ENCODE measurements at places on chromosomes 13 and 19.
A peak's percentile ranks its signal among the peaks of the same experiment; 100 is the strongest.

- DNase-seq, result no peak
These were observed 1.2 kb upstream of the ZNF225 start for GRCh38 chr19:44111910-44112463.

- DNase-seq, result peak; percentile 52
These were observed 294.8 kb downstream of the TSHZ3 start for GRCh38 chr19:31054430-31054829.

- DNase-seq, result peak; percentile 10
These were observed 371.5 kb downstream of the ZNF536 start for GRCh38 chr19:30743702-30744101.

- DNase-seq, result no peak
These were observed 808.6 kb upstream of the ARGLU1 start for GRCh38 chr13:107376341-107377125.

DNA sequence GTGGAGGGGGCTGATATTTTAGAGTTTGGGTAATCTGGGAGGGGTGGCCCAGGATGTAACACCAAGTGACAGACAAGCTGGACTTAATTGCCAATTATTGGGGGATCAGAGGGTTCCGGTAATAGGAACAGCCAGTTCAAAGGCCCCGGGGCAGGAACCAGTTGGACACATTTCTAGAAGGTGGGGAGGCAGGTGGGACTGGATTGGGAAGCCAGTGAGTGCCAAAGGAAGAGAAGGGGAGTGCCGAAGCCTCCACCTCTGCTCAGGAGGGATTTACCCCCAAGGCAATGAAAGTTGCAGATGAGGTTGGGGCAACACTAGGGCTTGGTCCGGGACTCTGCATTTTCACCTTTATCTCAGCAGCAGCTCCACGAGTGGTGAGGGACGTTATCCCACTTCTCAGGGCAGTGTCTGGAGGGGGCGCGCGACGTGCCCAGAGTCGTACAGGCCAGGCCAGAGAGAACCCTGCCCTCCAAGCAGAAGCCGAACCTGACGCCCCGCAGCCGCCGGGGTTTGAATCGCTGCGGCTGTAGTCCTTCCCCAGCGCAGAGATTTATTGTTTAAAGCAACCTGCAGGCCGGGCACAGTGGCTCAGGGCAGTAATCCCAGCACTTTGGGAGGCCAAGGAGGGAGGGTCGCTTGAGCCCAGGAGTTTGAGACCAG is 5.7 kb upstream of the JUND start:
- DNase-seq, result no peak

DNA sequence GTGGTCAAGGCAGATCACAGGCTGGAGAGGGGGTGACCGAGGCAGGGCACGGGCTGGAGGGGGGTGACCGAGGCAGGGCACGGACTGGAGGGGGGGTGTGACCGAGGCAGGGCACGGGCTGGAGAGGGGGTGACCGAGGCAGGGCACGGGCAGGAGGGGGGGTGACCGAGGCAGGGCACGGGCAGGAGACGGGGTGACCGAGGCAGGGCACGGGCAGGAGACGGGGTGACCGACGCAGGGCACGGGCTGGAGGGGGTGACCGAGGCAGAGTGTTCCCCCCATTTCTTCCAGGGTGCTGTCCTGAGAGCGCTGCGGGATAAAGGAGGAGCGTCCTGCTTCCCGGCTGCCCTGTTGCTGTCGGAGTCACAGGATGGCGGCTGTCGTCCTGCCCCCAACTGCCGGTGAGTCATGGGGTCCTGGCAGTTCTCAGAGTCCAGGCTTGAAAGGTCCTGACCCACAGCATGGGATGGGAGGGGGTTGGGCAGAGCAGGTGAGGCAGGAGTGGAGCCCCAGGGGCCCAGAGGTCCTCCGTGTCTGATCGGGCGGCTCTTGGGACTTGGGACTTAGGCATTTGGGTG is 5.3 kb downstream of the ZNF557 start:
- no peak for DNase-seq

DNA sequence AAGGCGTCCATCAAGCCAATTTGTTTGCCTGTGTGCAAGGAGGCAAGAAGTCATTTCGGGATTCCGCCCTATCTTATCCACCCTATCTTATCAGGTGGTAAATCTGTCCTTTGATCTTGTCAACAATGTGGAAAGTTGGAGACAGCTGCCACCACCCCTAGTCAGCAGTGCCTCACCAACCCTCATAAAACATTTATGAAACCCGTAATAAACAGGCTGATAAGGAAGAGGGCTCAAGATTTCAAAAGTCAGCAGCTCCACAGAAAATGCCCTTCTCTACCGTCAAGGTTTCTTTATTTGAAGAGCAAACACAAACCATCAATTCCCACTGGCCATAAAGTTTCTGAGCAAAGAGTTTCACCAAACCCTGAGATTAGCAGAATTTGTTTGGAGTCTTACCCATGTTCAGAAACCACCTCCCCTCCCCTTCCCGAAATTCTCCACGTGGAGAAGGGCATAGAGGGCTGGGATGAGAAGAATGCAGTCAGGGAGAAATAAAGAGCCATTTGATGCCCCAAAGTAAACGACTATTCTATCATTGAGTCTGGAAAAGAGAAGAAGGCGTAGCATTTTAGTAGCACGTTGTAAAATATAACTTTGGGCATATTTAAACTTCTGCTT is 196.0 kb upstream of the GPR12 start:
- DNase-seq, result no peak

- no peak for DNase-seq
These were observed 73.0 kb downstream of the MAP4K1 start for GRCh38 chr19:38544569-38545315.

DNA sequence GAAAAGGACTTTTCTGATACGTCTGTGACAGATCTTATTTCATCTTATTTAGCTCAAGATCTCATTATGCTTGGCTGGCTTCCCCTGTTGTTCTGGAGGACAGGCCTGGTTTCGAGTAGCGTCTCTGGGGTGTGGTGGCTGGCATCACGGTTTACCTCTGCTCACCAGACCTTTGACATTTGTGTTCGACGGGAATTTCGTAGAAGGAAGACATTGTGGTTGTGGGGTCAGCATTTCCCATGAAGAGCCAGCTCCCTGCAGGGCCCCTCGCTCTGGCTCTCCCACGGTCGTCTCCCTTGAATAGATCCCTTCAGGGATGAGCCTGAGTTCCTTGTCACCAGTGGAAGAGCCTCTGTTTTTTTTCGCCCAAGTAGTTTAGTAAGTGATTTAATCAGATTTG is 78.6 kb upstream of the TEX29 start:
- DNase-seq, result no peak

DNA sequence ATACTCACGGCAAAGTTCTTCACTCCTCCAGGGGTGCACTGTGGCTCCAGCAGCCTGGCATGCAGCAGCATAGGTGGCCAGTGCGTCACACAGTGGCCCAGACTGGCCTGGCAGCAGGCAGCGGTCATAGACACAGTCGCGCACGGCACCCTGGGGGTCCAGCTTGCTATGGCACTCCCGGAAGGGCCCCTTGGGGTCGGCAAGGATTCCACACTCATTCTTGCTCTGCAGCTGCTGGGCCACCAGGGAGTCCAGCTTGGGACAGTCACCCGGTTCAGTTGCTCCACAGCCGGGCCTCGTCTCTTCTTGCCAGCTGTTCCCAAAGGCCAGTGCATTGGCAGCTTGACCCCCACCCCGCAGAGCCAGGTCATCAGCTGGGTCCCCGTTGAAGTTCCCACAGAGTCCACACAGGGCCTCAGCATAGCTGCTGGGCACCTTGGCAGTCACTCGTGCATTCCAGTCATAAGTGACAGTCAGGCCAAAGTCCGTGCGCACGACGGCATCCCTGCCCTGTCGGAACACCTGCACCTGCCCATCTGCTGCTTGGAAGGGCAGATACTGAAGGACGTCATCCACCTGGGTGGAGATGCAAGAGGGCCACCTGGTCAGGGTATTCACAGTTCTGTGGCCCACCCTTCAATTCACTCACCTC is 20.6 kb downstream of the FCGBP start:
- DNase-seq, result peak; percentile 38

- no peak for DNase-seq
These were observed 77.1 kb downstream of the CCNA1 start for GRCh38 chr13:36509369-36509768.

- no peak for DNase-seq
These were observed 132.1 kb upstream of the ARGLU1 start for GRCh38 chr13:106700007-106700406.

- DNase-seq, result no peak
These were observed 800.2 kb upstream of the MIR17HG start for GRCh38 chr13:90547272-90547790.

- no peak for DNase-seq
These were observed 37.5 kb upstream of the PNMA8B start for GRCh38 chr19:46533078-46533620.

- no peak for DNase-seq
These were observed 69.1 kb upstream of the SLC15A1 start for GRCh38 chr13:98821372-98822224.

DNA sequence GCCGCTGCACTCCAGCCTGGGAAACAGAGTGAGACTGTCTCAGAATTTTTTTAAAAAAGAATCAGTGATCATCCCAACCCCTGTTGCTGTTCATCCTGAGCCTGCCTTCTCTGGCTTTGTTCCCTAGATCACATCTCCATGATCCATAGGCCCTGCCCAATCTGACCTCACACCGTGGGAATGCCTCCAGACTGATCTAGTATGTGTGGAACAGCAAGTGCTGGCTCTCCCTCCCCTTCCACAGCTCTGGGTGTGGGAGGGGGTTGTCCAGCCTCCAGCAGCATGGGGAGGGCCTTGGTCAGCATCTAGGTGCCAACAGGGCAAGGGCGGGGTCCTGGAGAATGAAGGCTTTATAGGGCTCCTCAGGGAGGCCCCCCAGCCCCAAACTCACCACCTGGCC is at the start of gene KLK2:
Gene KLK2 (plus strand): TSS at position 384 of the 400 bp plus-strand sequence. CDS start 35 bp downstream, outside the sequence.
- no peak for DNase-seq

GRCh38 chr19:52992109-52993004 is 21.4 kb upstream of the ERVV-1 start:
- DNase-seq, result no peak

- DNase-seq, result no peak
These were observed 27.3 kb upstream of the ZNF681 start for GRCh38 chr19:23785982-23786381.

DNA sequence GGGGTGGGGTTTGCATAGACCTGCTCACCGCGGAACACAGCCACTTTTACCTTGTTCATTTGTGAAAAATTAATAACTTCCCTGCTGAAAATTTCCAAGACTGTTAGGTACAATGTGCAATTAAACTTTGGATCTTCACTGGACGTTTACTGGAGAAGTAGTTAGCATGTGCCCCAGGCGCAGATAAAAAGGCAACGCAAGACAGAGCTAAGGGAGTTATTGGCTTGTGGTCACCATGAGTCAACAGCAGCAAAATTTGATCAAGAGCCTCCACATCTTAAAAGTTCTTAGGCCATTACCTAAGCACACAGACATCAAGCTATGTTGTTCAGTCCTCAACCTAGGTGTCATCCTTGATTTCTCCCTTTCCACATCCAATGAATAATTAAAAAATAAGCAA is 257.0 kb downstream of the LHFPL6 start:
- DNase-seq, result no peak

Data from stimulated activated effector memory CD8-positive, alpha-beta T cell treated with anti-CD3 and anti-CD28 coated beads, Interleukin-12 subunit alpha, Interleukin-12 subunit beta, amount 100 ng/mL, for 72 hours (primary cell).